ENCODE measurements at places on chromosomes 7 and 10.

DNA sequence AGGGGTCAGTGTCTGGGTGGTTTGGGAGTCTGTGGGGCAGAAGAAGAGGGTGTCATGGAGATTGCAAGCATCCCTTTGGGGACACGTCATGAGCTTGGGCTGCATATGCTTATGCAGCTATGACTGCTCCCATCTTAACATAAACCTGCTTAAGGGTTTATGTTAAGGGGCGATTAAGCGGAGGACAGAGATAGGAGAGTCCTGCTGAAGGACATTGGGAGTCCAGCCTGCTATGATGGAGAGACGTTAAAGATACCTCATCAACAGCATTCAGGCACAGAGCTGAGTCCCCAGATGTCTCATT is 76.8 kb upstream of the AKR1E2 start:
- DNase-seq, result no peak

DNA sequence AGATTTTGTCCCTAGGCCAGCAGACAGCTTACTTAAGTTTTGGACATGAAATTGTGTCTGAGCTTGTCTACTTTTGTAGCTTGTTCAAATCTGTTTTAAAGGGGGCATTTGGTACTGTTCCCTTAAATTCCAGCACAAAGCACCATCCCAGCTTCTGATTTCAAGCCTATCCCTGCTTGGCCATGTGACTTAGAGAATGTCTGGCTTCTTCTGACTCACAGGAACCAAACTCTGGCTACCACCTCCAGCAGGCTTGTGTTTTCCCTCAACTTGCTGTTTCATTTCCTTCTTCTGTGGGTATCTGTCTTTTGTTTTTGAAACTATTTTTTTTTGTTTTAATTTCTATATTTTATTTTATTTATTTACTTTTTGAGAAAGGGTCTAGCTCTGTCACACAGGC is 97.9 kb upstream of the FZD8 start:
- DNase-seq, result no peak

- DNase-seq, result no peak
Observed at GRCh38 chr7:129911790-129912189, 41.0 kb downstream of the UBE2H start.

DNA sequence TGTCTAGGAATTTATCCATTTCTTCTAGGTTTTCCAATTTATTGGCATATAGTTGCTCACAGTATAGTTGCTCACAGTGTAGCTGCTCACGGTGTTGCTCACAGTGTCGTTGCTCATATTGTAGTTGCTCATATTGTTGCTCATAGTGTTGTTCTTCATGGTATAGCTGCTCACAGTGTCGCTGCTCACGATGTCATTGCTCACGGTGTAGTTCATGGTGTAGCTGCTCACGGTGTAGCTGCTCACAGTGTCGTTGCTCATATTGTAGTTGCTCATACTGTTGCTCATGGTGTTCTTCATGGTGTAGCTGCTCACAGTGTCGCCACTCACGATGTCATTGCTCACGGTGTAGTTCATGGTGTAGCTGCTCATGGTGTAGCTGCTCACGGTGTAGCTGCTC is 7.7 kb upstream of the PRKAR1B start:
- DNase-seq, result no peak

DNA sequence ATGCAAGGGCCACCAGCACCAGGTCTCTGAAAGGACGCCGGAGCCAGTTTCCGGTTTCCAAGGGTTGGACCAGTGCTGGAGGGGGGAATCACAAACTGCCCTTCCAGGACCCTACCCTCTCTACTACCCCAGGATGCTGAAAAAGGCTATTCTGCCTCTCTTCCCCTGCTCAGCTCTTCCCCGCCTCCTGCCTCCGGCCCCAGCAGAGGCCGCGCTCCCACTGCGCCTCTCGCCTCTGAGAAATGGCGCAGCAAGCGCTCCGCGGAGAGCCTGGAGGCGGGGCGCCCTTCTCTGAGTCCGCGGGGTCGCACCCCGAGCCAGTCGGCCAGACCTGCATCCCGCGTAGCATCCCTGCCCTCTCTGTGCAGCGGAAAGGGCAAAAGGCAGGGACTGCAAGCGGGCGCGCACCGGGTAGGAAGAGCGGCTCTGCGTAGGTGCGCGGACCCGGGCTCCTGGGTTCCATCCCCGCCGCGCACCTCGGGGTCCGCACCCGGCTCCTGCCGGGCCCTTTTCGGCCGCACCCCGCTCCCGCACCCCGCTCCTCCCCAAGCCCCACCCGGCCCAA is 476 bp upstream of the RET start:
- DNase-seq, result peak; percentile 68

- no peak for DNase-seq
Observed at GRCh38 chr10:1660386-1660785, 76.9 kb downstream of the ADARB2 start.

- no peak for DNase-seq
Observed at GRCh38 chr7:139603282-139603681, 79.8 kb downstream of the CLEC2L start.

DNA sequence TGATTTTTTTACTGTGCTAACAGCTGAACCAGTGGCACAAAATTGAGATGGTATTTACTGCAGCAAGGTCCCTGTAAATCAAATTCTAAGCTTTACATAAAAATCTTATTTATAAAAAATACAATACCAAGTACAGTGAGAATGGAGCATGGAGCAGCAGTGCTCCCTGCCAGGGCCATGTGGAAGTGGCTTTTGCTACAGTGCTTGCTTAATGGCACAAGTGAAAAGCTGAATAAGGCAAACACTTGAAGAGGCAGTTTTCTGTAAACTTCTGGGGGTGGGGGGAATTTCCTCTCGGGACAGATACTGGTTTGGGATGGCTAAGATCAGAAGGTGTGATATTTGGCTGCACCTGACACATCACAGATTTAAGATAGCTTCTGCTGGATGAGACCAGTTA is 27.5 kb downstream of the AP3M1 start:
- DNase-seq, result no peak

DNA sequence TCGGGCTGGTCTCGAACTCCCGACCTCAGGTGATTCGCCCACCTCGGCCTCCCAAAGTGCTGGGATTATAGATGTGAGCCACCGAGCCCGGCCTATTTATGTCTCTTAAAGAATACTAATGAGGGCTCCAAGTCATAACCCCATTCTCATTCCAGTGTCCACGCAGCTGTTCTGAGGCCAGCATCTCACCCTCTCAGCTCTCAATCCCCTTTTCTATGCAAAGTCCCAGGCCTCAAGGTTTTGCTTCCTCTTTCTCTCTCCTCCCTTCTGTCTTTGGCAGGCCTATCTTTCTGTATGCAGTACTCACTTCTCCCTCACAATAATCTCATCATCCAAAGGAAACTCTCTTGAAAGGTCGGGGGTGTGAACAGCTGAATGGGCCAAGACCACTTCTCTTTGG is 28.0 kb upstream of the VSIR start:
- no peak for DNase-seq

DNA sequence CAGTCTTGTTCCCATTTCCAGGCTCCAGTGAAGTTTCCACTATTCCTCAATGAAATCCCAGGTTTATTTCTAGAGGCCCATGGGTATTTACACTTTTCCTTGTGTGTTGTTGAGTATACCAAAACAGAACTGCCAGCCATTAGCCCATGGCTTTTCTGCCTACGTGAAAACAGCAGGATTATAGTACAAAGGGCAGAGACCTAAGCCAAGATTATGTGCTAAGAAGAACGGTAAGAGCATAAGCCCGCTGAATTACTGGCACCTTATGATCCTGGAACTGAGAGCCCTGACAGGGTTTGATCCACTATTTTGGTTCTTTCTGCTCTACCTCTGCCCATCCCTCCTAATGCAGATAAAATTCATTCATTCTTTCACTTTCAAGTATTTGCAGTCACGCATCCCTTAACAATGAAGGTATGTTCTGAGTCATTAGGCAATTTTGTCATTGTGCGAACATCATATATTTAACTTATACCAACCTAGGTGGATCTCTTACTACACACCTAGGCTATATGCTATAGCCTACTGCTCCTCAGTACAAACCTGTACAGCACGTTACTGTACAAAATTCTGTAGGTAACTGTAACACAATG is 16.0 kb downstream of the SEMA3C start:
- no peak for DNase-seq

GRCh38 chr7:1893036-1893435 is 223.0 kb downstream of the ELFN1 start:
- peak; percentile 54 for DNase-seq

DNA sequence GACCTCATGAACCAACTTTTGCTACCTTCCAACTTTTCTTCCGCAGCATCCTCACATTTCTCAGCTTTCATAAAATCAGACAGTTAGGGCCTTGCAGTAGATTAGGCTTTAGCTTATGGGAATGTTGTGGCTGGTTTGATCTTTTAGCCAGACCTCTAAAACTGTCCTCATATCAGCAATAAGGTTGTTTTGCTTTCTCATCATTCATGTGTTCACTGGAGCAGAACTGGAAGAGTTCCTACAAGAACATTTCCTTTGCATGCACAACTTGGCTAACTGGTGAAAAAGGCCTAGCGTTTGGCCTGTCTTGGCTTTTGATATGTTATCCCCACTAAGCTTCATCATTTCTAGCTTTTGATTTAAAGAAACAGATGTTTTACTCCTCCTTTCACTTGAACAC is 130.0 kb upstream of the LRRTM3 start:
- DNase-seq, result no peak

DNA sequence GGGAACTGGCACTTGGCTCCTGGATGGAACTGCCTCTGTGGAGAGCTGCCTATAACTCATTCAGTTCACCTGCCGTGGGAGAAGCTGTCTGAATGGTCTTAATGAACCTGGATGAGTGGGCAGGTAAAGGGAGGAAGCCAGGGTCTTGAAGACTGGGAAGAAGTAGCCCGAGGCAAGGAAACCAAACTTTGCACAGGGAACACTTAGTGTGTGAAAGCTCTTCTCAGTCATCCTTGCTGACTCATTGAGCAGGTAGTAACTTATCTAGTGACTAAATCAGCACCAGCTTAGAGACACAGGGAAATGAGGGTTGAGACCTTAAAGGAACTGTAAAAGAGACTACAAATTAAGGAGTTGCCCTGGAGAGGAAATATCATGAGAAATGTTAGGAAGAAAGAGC is 9.9 kb downstream of the LRRC4 start:
- no peak for DNase-seq

DNA sequence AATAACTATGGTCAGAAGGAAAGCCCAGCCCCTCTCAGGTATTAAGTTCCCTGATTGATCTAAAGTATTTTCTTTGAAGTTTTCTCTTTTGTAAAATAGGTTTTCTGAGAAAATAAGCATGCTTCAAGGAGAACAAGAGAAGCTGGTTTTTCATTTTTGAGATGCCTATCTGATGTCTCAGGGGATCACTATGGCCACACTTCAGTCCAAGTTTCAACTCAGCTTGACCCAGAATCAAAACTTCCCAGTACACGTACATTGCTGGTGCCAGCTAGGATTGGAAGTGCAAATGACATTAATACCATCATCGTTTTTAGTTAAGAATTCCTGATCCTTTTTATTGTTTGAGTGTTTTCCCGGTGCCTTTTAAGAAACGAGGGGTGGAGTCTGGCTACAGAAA is 7.2 kb downstream of the ITIH5 start:
- DNase-seq, result no peak

DNA sequence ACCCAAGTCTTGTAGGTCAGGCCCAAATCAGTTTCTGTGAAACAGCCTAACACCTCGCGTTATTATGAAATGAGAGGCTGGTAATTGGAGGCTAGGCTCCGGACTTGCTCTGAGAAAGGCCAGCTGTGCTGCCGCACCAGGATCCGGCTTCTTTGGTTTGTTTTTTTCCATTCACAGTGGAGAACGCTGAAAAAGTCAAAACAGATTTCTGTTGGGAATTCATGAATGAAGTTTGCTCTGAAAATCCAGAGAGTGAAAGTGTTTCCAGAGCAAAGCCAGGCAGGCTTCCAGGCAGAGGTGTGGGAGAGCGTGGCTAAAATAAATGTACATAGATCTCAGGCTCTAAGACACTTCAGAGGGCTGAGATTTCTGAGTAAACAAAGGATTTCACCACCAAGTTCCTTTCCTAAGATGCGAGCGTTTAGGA is 240.1 kb downstream of the TRIL start:
- no peak for DNase-seq

DNA sequence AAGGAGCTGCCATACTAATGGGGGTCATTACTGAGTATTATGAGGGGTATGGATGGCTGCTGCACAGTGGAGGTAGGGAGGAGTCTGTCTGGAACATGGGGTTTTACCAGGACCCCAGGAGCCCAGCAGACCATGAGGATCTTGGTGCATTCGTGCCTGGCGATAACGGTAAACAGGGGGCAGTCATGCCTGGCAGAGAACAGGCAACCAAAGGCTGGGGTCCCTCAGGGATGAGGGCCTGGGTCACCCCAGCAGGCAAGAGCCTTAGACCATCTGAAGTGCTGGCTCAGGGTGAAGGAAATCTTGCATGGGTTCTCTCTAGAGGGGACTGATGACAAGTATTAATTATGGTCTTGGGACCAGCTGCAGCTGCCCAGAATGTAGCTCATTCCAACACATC is 46.1 kb downstream of the MYL10 start:
- no peak for DNase-seq

- peak; percentile 11 for DNase-seq
Observed at GRCh38 chr7:29091715-29092114, 54.6 kb downstream of the CPVL start.

GRCh38 chr10:119116326-119116951 is 12.5 kb downstream of the DENND10 start:
- DNase-seq, result no peak

DNA sequence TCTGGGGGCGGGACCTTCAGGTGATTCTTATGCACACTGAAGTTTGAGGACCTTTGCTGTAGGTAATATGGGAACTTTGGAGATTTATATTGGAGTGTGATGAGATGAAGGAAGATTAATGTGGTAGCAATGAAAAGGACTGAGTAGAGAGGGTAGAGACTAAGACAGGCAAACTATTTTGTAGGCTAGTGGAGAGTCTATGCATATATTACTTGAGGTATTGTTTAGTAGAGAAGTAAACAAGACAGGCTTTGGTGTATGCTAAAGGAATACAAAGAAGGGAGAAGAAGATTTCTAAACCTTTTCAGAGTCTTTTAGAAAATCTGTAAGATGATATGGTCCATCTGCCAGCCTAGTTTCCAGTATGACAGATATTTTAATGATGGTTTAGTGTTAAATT is 129.1 kb downstream of the EXOC4 start:
- no peak for DNase-seq

- no peak for DNase-seq
Observed at GRCh38 chr7:24611130-24611529, 37.9 kb downstream of the PALS2 start.

DNA sequence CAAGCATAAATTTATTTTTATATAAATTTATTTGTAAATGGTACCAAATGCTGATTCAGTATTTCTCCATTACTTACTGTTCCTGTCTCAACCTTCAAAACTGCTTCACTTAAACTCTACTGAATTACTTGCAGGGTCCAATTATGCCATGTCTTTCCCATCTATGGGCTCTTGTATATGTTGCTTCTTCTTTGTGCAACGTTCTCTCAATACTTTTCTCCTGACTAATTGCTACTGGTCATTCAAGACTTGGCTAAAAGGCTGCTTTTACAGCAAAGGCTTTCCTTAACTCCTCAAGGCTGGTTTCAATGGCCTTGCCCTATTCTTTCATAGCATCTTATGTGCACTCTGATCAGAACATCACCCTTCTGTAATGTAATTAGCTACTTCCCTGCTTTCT is 67.9 kb downstream of the RNLS start:
- DNase-seq, result no peak

Data from neural progenitor cell (in vitro differentiated cells).